HuH-7 (cell line): ENCODE measurements at places on chromosomes 6 and 20.

GRCh38 chr20:64121586-64121985 lies 14.2 kb upstream of the NPBWR2 start:
- DNase-seq = no peak

GRCh38 chr20:11799281-11799684 lies 118.4 kb upstream of the BTBD3 start:
- DNase-seq = no peak

DNA sequence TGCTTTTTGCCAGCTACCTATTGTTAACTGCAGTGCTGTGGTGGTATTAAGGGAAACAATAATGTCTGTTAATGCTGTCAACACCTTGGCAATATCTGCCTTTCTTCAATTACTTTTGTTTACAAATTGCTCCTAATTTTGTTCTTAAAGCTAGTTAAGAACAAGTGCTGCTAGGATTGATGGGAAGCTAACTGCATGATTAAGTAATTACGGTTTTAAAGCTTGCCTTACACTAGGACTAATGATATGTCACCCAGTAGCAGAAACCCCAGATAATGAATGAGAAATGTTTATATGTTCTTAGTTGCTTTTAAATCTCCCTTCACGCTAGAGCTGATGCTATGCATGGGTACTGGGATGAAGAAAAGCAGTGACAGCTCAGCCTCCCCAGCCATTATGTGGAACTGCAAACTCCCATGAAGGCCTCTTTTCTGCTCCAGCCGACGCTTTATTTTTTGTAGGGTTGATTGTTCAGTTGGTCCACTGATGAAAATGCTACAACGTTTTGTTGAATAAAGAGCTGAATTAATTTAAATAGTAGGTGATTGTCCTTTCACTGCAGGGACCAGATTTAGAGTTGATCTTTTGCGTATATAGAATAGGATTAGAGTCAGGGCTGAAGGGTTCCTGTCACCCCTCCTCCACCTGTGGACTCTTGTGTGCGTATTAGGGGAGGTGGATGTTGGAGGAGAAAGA lies 610.5 kb downstream of the TFAP2B start:
- no peak for DNase-seq

DNA sequence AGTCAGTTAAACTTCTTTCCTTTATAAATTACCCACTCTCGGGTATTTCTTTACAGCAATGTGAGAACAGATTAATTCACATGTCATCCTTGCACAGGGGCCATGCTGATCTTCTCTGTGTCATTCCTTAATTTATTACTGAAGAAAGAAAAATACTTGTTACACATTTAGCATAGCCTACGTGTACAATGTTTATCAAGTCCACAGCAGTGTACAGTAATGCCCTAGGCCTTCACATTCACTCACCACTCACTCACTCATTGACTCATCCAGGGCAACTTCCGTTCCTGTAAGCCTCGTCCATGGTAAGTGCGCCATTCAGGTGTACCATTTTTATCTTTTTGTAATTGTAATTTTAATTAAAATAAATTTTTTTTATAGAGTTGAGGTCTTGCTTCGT lies 73.6 kb downstream of the RSPH3 start:
- no peak for DNase-seq

- no peak for DNase-seq
Measured at GRCh38 chr6:119463081-119463626, 113.6 kb upstream of the MAN1A1 start.
